Fibroblast of skin of abdomen (primary cell): ENCODE measurements at places on chromosomes 11 and 22.

- DNase-seq, result no peak
These were observed 33.3 kb upstream of the KCNJ11 start for GRCh38 chr11:17421781-17422180.

DNA sequence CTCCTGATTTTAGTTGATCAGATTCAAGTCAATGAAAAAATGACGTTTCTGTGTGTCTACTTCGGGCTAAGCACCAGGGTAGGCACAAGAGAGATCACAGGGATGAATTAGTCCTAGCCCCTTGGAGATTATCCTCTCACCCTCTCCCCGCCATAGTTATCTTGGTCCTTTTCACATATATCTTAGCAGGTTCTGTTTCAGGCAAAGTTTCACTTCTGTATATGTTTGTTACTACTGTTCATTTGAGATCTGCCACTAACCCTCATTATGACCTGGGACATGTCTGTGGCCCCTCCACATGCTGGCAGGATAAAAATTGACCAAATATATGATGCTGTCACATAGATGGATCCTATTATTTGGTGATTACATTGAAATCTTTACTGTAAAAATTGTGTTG, 186.1 kb downstream of the AASDHPPT start:
- DNase-seq, result no peak

GRCh38 chr11:117314840-117315239, 1.2 kb downstream of the BACE1 start:
- no peak for DNase-seq

DNA sequence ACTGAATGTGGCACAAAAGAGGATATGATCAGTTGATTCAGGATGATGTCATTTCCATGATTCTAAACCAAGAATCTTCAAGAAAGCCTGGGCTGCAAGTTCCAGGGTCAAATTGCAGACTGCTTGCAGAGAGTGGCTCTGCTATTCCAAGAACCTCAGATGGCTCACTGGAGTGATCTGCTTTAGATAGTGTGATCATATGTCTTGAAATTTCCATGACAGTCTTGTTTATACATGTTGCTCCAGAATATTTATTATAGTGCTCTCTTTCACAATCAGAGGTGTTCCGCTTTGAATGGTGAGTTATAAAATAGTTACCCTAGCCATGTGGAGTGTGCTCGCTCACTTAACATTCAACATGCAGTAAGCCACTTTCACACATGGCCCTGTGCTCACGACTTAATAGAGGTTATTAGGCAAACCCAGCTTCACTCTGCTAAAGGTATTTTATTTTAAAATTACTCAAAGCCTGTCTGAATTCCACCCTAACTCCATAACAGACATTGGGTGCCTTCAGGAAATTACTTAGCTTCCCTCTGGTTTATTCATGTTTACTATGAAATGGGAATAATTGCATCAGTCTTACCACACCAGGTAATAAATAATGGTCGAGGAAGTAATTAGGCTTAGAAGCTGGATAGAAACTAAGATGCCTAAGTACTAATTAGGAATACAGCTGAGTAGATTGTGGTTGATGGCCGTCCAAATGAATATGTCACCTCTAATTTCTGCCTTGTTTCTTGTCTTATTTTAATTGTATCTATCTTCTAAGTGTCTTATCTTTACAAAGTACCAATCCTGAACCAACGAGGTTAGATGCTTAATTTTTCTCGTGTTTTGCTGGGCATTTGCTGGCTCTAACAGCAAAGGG, 187.9 kb downstream of the ETS1 start:
- peak; percentile 74 for DNase-seq

DNA sequence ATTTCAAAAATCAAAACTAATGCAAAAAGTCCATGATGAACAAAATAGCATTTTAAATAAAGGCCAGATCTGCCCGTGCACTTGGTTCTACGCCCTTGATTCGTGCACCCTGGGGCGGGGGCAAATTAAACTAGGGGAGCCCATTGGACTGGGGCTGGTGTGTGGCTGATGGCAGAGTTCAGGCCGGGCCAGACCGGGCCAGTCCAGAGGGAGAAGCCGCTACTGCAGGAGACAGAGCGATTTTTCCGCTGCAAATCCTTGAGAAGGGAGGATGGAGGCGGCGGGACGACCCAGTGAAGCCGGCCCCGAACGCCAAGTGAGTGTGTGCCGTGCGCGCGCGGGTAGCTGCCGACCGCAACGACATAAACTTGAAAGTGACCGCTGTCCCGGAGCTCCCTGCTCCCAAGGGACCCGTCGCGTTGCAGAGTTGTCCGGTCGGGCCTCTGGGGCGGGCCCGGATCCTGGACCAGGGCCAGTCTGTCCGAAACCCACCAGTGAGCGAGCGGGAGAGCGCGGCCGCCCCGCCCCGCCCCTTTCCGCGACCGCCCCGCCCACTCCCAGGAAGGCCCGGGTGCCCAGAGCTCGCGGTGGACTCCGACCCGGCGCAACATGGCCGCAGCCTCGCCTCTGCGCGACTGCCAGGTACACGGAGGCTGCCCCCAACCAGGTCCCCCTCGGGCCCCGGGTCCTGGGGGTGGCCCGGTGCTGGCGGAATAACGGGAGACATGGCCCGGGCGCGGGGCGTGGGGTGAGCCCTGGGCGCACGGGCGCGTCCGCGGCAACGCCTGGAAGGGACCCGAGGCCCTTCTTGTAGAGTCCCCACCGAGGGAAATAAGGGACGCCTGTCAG, at the start of gene TTC38:
Gene TTC38, plus strand, starts transcription at position 578 of the 849 bp plus-strand sequence. Its CDS starts 32 bp downstream, at position 610.
- peak; percentile 77 for DNase-seq

GRCh38 chr11:117179048-117179999, 781 bp downstream of the SIDT2 start:
- peak; percentile 39 for DNase-seq

DNA sequence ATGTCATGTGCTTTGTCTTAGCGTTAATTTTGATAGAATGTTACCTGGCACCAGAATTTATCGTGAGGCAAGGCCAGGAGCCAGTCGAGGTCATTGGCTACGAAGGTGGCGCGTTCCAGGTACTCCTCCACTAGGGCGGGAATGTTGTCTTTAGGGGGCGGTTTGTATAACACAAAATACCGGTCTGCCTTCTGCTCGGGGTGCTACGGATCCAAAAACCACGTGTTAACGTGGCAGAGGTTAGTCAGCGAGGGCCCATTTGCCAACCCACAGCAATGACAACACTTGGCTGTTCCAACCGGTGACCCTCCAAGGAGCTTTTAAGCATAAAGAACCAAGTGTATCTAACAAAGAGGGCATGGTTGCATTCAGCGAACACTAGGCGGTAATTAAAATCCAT, 12.5 kb downstream of the ASCC2 start:
- no peak for DNase-seq

GRCh38 chr22:49373801-49374226, 453.9 kb downstream of the BRD1 start:
- DNase-seq, result no peak

DNA sequence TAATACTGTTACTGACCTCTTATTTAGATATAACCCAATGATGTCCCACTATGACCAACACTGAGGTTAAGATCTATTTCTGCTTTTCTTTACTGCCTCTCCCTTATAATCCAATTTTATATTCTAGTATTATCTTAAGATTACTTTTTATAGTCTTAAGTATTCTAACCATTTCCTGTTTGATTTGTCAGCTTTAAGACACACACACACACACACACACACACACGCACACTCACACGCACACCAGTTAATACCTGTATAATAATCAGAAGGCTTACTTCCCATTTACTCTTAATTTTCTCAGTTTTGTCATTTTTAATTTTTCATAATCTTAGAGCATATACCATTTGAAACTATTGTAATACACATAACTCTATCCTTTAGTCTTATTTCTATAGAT, 226.0 kb upstream of the C11orf87 start:
- peak; percentile 21 for DNase-seq

- DNase-seq, result peak; percentile 50
These were observed 113.8 kb downstream of the NECTIN1 start for GRCh38 chr11:119615003-119615881.

GRCh38 chr11:78655561-78655960, 80.9 kb upstream of the NARS2 start:
- no peak for DNase-seq

DNA sequence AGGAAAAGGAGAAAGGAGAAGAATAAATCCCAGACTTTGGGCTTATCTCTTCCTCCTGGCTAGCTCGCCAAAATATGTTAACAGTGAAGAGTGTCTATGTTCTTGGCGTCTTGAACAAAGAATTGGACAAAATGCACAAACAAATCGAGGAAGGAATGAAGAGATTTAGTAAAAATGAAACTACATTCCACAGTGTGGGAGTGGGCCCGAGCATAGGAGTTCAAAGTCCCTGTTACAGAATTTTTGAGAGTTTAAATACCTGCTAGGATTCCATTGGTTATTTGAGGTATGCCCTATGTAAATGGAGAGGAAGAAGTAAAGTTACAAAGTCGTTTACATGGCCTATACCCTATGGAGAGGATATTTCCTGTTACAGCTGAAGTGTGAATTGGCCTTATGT, 525.1 kb upstream of the CNTN5 start:
- DNase-seq, result no peak

DNA sequence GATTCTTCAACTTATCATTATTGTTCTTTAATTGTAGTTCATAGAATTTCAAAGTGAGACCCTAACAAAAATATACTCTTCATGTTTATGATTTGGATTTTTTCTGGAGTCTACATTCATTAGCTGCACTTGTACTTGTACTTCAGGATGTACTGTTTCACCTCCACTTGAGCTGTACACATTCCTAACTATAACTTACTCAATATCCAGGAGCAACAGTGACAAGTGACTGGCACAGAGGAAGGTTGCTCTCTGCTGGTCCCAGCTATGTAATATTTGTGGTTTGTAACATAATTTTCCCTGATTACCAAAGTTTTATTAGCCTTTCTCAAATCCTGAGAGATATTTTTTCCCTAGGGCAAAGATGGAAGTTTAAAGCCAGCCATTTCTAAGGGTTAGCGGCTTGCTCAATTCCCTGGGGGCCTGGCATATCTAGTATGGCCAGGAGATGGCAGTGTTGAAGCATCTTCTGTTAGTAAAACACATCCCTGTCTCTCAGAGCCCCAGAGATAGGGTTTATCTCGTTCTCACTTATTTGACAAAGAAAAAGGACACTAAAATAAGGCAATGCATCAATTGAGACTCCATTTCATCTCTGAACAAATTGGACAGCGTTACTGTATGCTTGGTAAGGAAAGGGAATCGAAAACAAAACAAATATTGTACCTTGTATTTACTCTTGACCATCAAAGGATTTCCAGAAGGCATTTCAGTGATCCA, 14.2 kb downstream of the OR52A5 start:
- peak; percentile 71 for DNase-seq

- no peak for DNase-seq
These were observed 8.6 kb downstream of the PHLDB1 start for GRCh38 chr11:118615976-118616371.

- DNase-seq, result peak; percentile 9
These were observed 1348.2 kb upstream of the RAG2 start for GRCh38 chr11:37946155-37946766.

DNA sequence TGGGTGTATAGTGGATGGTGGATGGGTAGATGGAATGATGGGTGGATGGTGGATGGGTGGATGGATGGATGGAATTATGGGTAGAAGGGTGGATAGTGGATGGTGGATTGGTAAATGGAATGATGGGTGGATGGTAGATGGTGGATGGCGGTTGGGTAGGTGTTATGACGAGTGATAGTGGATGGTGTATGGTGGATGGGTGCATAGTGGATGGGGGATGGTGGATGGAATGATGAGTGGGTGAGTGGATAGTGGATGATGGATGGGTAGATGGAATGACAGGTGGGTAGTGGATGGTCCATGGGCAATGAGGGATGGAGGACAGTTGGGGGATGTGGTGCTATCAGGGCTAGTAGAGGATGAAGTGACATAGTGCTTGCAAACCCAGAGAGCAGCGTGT, 182.4 kb downstream of the BRD1 start:
- DNase-seq, result no peak

DNA sequence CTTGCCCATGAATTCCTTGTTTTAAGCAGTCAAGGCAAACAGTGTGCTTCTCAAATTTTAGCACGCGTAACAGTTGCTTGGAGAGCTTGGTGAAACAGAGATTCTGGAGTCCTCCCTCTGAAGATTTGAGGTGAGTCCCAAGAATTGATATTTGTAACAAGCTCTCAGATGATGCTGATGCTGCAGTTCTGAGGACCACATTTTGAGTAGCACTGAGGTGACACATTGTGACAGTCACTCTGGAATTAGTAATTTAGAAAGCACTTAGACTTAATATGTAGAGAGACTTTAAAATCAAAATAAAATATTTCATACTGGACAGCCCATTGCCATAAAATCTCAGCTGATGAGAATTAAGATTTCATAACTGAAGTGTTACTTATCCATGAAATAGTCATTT, 38.5 kb downstream of the DNAJC24 start:
- no peak for DNase-seq

- no peak for DNase-seq
These were observed 63.3 kb downstream of the GRIK4 start for GRCh38 chr11:120574876-120575275.

- DNase-seq, result peak; percentile 12
These were observed 119.1 kb downstream of the TBC1D22A start for GRCh38 chr22:46881373-46882118.

GRCh38 chr11:89220684-89221339, 43.1 kb downstream of the TYR start:
- DNase-seq, result no peak

GRCh38 chr11:95680169-95680929, 109.2 kb downstream of the FAM76B start:
- peak; percentile 89 for DNase-seq

DNA sequence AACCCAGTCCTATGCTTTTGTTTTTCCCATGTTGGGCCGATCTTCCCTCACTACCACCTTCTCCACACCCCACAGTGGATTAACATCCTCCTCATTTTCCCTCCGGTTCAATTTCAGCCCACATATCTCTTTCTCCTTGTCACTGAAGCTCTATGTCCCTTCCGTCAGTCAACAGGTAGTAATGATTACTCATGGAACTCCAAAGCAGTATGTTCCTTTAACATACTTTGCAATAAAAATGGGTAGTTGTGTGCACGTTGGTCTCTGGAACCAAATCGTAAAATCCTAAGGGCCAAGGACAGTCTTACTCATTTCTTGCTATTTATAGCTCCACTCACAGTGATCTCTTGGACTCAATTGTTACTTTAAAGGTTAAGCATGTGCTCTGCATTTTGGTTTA, 20.2 kb downstream of the AMOTL1 start:
- no peak for DNase-seq

DNA sequence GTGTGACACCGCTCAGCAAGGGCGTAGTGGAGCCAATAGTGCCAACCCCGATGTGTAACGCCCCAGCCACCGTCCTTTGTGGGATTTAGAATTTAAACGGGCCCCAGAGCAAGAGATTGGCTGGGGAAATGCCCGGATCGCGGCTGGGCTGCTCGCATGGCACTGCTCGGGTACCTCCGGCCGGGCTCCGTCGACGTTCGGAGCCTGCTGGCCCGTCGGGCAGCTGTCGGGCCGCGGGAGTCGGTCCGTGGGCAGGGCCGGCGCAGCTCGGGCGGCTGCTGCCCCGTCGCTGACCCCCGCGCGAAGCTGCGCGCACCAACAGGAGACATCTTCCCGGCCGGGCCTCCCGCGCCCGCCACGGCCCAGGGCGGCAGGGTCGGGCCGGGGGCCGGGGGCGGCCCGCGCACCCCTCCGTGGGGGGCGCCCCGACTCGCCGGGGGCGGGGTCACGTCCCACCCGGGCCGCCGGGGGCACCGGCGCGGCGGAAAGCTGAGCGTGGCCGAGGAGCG, 1.3 kb upstream of the KDM2A start:
- DNase-seq, result peak; percentile 10

- no peak for DNase-seq
These were observed 238.8 kb upstream of the SYN3 start for GRCh38 chr22:33296941-33297340.
